ENCODE measurements at places on chromosomes 7 and 10. TPM values are rescaled to one million over a fixed set of nuclear protein-coding genes. Genes with fewer than 3 reads are reported as not detected.

DNA sequence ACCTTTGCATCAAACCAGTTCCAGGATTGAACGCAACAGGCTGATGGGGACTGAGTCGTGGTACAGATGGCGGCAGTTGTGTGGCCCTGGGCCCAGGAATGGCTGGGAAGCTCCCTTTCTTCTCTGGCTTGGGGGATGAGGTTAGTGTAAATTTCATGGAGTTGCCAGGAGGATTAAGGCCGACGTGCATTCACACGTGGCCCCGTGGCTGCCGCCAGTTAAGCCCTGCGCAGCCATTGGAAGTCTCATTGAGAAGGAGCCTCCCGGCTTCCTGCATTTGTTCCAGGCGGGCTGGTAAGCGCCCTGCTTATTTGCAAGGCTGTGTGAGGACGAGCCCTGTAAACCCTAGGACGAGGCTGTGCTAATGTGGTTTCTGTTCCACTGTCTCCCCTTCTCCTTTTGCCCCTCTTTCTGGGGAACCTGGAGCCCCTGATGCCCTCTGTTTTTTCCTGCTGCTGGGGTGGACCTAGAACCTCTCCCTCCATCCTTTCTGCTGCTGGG is 174.7 kb upstream of the TNRC18 start:
- DNase-seq: peak; percentile 64

- DNase-seq: peak; percentile 93
Measured at GRCh38 chr10:69516316-69516715, 56.9 kb downstream of the NEUROG3 start.

DNA sequence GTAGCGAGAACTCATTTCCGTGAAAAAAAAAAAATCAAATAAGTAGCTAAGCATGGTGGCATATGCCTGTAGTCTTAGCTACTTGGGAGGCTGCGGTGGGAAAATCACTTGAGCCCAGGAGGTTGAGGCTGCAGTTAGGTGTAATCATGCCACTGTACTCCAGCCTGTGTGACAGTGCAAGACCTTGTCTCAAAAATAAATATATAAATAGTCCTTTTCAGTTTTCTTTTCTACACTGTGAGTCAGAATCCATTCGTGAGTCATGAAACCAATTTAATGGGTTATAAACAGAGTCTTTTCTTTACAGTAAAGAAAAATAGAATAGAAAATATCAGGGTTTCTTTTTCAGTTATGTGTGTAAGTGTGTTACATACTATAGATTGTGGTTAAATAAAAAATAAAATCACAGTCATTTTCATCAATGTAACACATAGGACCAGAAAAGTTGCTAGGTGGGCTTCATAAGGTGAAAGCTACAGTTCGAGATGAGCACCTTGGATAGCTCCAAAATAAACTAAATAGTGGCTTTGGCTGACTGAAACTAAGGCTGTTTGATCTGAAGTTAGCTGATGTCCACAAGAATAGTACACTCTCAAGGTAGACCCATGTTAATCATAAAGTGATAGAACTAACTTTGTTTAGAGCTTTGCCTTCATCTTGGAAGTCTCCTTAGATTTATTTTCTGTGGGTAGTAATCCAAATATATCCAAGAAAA is 781.1 kb downstream of the GATA3 start:
- no peak for DNase-seq

DNA sequence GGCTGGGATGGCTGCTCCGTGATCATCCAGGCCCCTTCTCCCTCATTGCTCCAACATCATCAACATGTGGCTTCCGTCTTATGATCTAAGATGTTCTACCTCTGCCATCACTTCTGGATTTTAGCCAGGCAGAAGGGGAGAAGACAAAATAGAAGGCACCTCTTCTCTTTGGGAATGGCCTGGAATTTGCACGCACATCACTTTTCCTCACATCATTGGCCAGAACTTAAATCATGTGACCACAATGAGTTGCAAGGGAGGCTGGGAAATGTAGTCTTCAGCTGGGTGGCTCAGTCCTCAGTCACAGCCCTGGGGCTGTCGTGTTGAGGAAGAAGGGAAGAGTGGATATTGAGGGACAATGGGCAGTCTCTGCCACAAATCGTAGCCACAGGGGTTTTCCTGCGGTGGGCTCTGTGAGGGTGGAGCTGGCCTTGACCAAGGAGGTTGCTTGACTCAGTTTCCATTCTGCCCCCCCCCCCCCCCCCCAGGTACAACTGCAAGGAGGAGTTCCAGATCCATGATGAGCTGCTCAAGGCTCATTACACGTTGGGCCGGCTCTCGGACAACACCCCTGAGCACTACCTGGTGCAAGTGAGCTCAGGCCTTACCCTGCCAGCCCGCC is 50.3 kb downstream of the PALD1 start:
- peak; percentile 88 for DNase-seq

GRCh38 chr10:28633750-28634149 is 43.6 kb upstream of the BAMBI start:
- DNase-seq: no peak

- DNase-seq: peak; percentile 28
Measured at GRCh38 chr7:119482209-119482608, 790.8 kb upstream of the KCND2 start.

DNA sequence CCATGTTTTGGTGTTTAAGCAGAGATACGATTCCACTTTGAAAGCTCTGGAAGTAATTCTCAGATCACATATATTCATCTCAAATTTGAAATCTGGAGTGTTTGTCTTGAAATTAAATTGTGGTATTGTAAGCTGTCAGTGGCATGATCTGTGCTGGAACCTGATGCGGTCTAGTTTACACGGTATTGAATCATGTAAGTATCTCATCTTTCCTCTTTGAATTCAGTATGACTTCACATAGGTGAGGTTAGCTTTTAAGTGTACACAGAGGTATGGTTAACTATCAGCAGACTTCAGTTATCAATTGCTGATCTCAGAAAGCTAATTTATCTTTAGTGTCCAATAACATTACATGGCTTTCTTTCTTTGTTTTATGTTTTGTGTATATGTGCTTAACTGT is 155.2 kb downstream of the MGMT start:
- DNase-seq: no peak

DNA sequence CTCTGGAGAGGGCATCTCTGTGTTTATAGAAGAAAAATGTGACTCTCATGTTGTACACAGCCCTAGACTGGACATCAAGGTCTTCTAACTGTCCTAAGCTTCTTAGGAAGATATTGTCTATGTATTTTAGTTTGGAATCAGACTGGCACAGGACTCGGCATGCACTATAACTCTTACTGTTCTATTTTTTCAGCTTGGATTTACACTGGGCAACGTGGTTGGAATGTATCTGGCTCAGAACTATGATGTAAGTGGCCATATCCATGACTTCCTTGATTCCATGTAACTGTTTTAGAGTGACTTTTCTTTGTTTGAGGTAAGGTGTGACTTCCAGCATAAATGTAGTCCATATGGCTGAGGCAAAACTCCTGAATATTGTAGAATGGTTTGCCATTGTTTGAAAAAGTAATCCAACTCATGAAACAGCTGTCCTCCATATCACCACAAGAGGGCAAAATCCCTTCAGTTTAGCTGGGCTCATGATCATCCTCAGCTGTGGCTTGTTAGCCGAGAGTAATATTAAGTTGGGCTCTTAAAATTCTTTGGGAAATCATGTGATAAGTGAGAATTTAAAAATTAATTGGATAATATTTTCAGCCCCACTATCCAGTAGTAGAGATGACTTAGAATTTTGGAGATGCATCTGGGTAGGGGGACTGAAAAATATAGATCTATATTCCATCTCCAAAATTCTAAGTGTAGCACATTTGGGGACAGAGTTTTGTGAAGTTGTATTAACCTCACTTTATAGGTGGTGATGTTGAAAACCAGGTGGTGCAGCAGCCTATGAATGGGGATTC is 10.4 kb downstream of the STMP1 start:
- peak; percentile 63 for DNase-seq

GRCh38 chr10:17851611-17852010 is 42.5 kb downstream of the MRC1 start:
- DNase-seq: no peak

DNA sequence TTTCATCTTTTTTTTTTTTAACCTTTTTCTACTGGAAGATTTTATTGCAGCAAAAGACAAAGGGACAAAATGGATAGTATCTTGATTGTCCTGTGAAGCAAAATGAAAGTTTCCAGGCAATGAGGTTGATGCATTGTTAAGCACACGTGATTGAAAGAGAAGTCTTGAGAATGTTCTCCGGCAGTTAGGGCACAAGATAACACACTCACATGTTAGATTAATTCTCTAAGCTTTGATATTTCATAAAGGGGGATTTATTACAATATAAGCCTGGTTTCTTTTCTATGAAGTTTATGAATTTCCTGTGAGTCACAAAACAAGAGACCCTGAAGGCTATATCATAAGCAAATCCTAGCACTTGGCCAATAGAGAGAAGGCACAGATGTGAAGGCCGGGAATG is 93.4 kb upstream of the ARMC3 start:
- DNase-seq: no peak

DNA sequence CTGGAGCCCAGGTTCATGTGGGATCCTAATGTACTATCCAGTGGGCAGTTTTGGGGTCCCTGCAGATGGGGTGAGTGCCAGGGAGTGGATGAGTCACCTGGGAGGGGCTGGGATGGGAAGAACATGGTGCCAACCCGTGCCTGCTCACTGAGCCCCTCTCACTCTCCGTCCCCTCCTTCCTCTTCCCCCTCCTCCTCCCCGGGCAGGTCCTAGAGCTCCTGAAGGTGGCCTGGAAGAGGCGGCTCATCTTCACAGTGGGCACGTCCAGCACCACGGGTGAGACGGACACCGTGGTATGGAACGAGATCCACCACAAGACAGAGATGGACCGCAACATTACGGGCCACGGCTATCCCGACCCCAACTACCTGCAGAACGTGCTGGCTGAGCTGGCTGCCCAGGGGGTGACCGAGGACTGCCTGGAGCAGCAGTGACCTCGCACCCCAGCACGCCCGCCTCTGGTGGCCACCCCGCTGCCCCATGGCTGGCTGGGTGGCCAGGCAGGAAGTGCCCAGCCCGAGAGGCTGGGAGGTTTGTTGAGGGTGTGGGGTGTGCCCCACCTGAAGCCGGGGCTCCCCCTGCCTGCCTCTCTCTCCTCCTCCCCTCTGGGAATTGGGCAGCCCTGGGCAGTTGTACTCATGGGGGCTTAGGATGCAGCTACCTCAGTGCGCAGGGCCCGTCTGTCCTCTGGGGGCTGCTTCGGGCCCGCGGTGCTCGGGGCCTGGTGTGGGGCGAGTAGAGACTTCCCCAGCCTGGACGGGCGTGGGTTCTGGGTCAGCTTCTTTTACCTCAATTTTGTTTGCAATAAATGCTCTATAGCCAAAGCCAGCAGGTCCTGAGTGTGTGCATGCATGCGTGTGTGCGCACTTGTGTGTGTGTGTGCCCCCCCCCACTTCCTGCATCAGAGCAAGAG is 4.9 kb upstream of the UPK3B start:
- peak; percentile 46 for DNase-seq

DNA sequence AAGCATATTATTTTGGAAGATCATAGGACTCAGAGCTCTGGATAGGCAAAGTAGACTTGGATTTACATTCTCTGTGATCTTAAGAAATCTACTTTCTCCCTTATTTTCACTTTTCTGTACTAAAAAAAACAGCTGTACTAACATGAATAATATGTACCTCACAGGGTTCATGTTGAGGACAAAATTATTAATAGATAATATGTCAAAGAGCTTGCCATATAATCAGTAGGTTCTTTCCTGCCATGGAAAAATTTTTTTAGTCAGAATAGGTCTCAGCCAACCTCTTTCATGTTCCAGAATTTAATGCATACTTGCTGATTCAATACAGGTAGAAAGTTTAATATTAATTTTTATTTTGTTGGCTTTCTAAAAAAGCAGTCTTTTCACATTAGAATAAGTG is 780.3 kb upstream of the C7orf33 start:
- DNase-seq: no peak

- no peak for DNase-seq
Measured at GRCh38 chr7:151866761-151867655, 9.9 kb downstream of the PRKAG2 start.

- no peak for DNase-seq
Measured at GRCh38 chr10:57145548-57145947, 784.5 kb upstream of the ZWINT start.

DNA sequence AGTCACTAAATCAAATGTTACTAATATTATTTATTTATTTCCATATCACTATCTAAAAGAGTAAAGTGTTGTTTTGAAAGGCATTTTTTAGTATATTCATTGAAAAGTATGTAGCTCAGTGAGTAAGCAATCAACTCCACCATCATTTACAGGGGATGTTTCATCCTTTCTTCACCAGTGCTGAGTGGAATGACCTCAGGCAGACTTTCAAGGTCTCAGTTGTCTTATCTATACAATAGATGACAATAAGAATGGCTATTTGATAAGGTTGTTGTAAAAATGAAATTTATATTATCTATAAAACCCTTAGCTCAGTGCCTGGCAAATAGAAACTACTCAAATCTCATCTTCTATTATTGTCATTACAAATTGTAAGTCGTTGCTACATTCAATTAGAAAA is 204.3 kb upstream of the CSTF2T start:
- no peak for DNase-seq

- DNase-seq: no peak
Measured at GRCh38 chr10:70502406-70502805, 23.8 kb downstream of the PALD1 start.

GRCh38 chr7:139124084-139124914 is 14.8 kb upstream of the ZC3HAV1 start:
- no peak for DNase-seq

- DNase-seq: peak; percentile 75
Measured at GRCh38 chr10:127347202-127347959, 151.0 kb upstream of the INSYN2A start.

DNA sequence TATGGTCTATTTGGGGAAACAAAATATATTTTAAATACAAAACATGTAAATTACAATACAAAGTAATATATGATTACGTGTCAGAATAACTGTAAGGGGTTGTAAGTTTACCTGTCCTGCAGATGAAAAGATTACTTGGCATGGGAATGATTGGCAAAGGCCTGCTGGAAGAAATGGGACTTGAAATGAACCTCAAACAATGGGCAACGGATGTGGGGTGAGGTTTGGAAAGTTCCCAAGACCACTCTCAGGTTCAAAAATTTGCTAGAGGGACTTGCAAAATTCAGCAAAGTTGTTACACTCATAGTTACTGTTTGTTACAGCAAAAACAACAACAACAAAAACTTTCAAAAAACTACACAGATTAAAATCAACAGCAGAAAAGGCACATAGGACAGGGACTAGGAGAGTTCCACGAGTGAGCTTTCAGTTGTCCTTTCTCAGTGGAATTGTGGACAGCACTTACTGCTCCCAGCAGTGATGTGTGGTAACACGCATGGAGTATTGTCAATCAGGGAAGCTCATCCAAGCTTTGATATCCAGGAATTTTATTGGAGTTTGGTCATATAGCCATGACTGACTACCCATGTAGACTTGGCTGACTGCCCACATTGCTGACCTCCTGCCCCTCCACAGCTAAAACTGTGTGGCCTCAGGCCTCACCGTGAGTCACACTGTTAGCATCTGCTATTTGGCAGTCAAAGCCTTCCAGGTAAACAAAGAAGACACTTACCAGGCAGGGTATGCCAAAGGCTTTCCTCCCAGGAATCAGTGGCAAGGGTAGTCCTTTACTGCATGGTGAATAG is 43.8 kb downstream of the EXOC6 start:
- DNase-seq: no peak

- DNase-seq: peak; percentile 78
Measured at GRCh38 chr10:79149662-79150443, 81.1 kb downstream of the ZMIZ1 start.

TEX47 gene
- not detected for total RNA-seq

TCF7L2 gene
- 12.0 TPM for total RNA-seq

FRMPD2 gene
- not detected for total RNA-seq

HOXA13 gene
- total RNA-seq: not detected

BRAT1 gene
- 86.4 TPM for total RNA-seq

EMX2 gene
- not detected for total RNA-seq

RTKN2 gene
- total RNA-seq: 9.5 TPM

OR2A1 gene
- total RNA-seq: not detected

Data from H7 (cell line).